ENCODE measurements at places on chromosomes 5 and 9.

- no peak for DNase-seq
Observed at GRCh38 chr5:116063950-116064349, 20.9 kb upstream of the COMMD10 start.

GRCh38 chr5:177445917-177446199 is 756 bp upstream of the PRR7 start:
- DNase-seq: no peak

DNA sequence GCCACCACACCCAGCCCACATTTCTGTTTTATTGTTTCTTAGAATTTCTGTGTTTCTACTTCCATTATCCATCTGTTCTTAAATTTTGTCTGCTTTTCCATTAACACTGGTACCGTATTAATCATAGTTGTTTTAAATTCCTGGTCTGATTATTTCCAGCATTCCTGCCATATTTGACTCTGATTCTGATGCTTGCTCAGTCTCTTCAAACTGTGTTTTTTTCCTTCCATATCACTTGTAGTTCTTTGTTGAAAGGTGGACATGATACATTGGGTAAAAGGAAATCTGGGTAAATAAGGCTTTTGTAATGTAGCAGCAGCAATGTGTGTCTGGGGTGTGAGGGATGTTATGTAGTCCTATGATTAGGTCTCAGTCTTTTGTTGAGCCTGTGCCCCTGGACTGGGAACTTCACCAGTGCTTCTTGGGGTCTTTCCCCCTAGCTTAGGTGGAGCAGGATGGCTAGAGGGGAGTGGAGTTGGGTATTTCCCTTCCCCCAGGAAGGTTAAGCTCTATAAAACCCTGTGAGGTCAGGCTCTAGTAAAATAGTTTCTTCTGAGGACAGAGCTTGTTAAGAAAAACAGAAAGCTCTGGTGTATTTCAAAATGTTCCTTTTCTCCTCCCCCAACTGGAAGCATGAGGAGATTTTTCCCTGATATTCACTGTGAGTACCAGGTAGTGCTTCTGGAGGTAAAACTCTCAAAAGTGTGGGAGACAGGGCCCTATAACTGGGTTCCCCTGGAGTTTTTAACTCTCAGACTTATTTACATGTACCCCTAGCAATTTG is 10.1 kb upstream of the TMOD1 start:
- no peak for DNase-seq

DNA sequence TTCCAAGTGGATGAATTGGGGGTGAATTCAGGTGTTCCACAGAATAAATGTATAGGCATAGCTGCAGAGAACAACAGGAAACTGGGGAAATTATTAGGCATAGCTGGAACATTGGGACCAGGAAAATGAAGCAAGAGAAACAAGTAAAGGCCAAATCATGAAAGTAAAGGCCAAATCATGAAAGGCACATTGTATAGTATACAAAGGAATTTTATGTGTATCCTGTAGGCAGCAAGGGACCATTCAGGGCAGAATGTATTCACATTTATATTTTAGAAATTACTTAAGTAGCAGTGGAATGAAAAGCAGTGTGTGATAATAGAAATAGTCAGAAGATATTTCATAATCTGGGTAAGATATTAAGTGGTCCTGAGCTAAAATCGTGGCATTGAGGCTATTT is 127.3 kb upstream of the GRHPR start:
- DNase-seq: no peak

GRCh38 chr5:14041528-14042192 is 97.2 kb upstream of the DNAH5 start:
- no peak for DNase-seq

- DNase-seq: no peak
Observed at GRCh38 chr5:80240368-80240986, 15.4 kb downstream of the SERINC5 start.

DNA sequence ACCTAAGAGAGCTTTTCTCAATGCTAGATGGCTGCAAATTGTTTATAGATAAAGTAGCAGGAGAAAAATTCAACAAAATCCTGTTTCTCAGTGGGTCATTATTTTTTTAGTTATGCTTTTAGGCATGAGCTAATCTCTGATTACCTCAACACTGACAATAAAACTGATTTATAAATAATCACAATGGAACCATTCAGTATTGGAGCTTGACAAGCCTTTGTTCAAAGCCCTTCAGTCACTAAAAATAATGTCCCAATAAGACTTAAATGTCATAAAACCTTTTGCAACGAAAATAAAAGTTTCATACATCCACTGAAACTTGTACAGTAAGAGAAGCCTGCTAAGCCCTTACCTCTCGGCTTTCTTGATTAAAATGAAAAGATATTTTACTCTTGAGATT is 27.2 kb downstream of the PTPDC1 start:
- no peak for DNase-seq

- DNase-seq: no peak
Observed at GRCh38 chr9:18748251-18748701, 274.3 kb downstream of the ADAMTSL1 start.

- DNase-seq: no peak
Observed at GRCh38 chr5:68994645-68995044, 99.2 kb upstream of the SLC30A5 start.

GRCh38 chr5:54834121-54834842 is 151.1 kb downstream of the ESM1 start:
- DNase-seq: no peak

DNA sequence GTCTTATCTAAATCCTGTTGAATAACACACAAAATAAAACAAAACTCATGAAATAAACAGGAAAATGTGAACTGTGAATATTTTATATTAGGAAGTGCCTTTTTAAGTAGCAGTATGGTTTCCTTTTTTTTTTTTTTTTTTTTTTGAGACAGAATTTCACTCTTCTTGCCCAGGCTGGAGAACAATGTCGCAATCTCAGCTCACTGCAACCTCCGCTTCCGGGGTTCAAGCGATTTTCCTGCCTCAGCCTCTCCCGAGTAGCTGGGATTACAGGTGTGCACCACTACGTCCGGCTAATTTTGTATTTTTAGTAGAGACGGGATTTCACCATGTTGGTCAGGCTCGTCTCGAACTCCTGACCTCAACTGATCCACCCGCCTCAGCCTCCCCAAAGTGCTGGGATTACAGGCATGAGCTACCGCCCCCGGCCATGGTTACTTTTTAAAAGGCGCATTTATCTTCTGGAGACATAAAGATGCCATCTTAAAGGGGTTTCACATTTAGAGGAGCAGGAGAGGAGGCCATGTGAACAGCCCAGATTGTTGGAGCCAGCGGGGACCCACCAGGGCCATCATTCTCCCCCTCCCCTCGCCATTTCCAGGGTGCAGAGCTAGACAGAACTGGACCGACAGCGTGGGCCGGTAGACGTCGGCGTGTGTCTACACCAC is 64.1 kb downstream of the ROR2 start:
- DNase-seq: no peak

DNA sequence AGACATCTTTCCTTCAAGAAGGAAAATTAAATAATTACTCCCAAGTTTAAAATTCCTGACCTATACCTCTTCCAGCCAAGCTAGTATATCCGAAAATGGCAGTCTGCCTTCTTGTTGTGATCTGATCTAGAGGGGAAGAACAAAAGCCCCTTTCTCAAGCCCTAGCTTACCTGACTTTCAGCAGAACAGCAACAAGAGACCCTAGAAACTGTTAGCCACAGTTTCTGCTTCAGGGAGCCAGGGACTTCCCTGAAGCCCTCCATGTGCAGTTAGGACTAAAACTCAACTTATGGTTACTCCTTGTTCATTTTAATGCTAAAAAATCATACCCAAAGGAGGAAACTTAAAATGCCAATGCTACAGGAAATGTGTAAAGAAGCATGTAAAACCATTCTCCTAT is 366.7 kb upstream of the CTNND2 start:
- DNase-seq: no peak

- no peak for DNase-seq
Observed at GRCh38 chr5:154370813-154371212, 75.0 kb upstream of the SAP30L start.

DNA sequence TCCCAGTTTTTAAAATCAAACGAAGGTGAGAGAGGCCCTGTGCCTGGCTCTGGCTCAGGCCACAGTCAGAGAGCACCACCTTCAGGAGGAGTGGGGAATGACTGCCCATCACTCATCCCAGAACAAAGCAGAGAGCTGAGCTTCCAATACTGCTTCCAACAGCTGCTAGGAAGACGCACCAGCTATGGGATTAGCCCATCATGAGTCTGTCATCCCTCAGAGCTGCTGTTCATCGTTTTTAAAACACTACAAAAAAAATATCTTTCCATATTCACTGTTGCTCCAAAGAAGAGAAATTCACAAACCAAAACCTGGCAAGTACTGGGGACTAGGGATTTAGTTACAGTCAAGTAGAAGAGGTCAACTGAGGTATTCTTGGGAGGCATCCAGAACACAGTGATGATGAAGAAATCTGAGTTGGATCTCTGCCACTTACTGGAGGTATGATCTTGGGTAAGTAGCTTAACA is 102.4 kb downstream of the CDK5RAP2 start:
- no peak for DNase-seq

DNA sequence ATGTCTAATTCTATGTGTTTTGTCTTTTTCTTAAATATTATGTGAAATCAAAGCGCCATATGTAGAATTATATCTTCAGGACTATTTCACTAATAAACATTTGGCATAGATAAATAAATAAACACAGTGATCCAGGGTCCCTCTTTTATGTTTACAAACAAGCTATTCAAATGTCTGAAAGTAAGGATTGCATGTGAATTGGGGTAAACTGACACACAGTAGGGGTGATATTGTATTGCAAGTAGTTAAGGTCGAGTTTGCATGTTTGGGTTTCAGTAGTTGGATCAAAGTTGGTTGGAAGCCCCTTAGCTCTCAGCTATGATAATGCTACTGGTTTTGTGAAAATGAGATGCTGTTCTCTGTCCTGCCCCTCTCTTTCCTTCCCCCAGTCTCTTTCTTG is 11.4 kb downstream of the ISL1 start:
- DNase-seq: no peak

DNA sequence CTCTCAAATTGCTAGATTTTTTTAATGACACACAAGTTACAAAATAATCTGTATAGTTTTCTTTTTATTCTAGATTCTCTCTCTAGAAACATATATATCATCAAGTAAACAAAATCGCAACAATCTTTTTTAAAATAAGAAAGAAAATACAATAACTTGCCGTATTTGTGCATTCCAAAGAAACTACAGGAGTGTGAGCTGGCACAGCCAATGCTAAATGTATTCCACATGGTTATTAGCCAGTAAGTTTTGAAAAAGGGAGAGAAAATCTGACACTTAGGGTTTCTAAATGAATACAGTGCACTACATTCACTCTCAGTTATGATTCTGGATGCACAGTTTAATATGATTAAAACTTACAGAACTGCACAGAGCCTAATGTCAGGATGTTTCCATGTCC is 117.9 kb downstream of the BNC2 start:
- DNase-seq: no peak

- DNase-seq: no peak
Observed at GRCh38 chr5:179802207-179802883, 4.3 kb downstream of the MGAT4B start.

DNA sequence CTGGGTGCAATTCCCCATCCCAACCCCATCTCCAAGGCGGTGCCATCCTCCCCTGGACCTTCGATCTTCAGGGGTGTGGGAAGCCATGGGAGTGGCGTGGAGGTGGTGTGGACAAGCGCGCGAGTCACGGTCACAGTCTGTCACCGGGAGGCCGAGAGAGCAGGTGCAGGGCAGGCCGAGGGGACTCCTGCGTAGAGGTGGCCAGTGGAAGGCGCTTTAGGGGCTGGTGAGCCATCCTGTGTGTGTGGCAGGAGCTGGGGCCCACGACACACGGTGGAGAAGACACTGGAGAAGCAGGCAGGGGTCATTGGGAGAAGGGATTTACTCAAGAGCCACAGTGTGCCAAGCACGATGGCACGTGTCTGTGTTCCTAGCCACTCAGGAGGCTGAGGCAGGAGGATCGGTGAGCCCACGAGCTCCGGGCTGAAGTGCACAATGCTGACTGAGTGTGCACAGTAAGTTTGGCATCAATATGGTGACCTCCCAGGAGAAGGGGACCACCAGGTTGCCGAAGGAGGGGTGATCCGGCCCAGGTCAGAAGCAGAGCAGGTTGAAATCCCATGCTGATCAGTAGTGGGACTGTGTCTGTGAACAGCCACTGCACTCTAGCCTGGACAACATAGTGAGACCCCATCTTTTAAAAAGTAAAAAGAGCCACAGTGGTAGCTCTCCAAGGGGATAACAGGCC is 145.1 kb upstream of the PHYKPL start:
- DNase-seq: no peak

Data from GDM1 (cell line).